HT1080 (cell line): ENCODE measurements at places on chromosomes 16 and 17. TPM values are rescaled to one million over a fixed set of nuclear protein-coding genes. Genes with fewer than 3 reads are reported as not detected.

RNF166 gene
- 31.9 and 38.1 TPM in 2 replicates for total RNA-seq

KRT36 gene
- total RNA-seq = not detected in 2 replicates

GRCh38 chr17:79715943-79716797, 14.6 kb upstream of the ENPP7 start:
- no peak for DNase-seq

DNA sequence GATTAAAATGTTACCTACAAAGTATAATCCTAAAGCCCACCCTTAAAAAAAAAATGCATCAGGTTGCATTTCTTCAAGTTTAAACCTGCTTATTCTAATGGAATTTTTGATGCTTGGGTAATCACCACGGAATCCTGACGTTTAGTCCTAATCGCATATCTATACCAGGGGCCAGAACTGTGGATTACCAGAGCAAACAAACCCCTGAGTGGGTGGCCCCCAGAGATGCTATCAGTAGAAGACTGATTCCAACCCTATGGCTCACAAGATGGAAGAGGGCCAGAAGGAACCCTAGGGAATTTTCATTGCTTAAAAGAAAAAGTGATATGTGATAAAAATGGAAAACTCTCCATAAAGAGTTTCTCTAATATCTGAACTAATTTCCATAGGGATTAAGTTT, 152.2 kb upstream of the NOG start:
- no peak for DNase-seq

GRCh38 chr17:60138769-60139437, 10.9 kb upstream of the CA4 start:
- no peak for DNase-seq

DNA sequence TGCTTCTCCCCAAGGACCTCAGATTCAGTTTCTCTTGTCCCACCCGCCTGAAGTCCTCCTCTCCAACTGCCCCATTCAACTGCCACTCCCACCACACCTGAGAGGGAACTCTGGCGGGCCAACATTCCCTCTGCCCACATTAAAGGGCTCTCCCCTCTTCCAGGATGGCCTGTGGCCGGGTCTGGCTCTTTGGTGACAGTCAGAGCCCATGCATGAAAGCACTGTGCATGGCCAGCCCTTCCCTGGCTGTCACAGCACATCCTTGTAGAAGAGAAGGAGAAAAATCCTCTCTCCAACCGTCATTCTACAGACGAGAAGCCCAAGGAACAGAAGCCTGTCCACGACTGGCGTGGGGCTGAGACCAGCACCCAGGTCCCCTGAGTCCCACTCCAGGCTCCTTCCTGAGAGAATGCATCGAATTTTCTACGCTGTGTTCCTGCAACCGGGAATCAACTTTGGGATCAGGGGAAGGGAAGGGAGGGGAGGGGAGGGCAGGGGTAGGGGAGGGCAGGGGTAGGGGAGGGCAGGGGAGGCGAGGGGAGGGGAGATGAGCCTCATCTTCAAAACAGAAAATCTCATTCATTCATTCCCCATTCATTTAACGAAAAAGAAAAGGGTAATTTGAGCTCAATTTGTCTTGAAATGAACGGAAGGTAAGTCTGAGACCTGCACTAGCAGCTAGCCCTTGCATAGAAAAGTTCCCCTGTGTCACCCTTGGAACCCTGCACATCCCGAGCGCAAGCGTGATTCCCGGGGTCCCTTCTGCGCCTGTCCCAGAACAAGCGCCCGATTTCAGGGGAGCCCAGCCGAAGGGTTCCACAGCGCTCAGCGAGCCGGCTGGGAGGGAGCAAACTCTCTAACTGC, at the start of gene ABCC12:
Gene ABCC12, minus strand, starts transcription at position 68 of the 864 bp plus-strand sequence. CDS start 9,569 bp downstream, outside the sequence.
- DNase-seq = no peak

DNA sequence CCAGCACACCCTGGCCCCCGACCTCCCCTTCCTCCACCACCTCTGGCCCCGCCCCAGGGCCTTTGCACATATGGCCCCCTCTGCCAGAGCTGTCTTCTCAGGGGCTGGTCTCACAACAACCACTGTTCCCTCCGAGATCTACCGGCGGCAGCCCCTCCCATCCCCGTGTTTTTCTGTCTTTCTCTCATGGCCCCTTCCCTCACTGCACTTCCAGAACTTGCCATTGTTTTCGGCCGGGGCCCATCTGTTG, 30.2 kb downstream of the ZFPM1 start:
- DNase-seq = no peak

GRCh38 chr17:63631626-63632025, 9.4 kb downstream of the MAP3K3 start:
- DNase-seq = no peak

DNA sequence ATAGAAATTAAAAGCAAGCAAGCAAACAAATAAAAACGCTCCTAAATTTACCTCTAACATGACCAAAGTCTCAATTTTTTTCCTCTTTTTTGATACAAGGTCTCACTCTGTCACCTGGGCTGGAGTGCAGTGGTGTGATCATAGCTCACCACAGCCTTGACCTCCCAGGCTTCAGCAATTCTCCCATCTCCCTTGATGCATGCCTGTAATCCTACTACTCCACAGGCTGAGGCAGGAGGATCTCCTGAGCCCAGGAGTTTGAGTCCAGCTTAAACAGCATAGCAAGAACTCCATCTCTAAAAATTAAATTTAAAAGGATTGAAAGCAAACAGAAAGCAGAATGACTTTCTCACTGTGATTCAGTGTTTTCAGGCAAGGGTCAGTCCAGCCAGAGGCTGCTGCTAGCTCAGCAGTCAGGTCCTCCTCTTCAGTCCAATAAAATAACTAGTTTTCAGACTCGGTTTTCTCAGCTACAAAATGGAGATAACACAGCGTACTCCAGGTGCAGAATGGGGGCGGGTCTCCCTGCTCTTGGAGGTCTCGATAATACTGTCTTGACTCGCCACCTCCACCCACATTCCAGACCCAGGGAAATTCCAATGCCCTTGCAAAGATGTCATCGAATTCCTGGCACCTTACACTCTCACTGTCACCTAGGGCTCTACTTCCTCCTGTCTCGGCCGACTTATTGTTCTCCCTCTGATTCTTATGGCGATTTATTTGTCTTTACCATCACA, 20.7 kb upstream of the MRTFB start:
- peak; percentile 18 for DNase-seq

DNA sequence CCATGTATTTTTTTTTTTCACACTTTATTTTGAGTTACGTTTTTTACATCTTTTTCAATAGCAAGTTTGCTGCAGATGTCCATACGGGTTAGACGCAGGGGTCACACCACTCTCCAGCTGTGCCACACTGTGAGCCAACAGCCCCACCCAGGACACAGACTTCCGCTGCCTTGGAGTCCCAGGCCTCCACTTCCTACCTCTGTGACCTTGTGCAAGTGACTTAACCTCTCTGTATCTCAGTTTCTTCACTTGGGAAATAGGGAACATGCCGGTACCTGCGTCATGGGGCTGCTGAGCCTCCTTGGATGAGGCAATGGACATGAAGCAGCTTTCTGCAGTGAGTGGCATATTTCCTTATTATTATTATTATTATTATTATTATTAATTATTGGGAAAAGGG, 3.3 kb upstream of the PITPNA start:
- DNase-seq = no peak

GRCh38 chr17:3962965-3963236, 1.3 kb downstream of the ATP2A3 start:
- DNase-seq = no peak

- DNase-seq = no peak
Observed at GRCh38 chr17:76240461-76241203, at the start of gene RNF157. TSS of gene RNF157 (minus strand) at chr17:76240493. CDS start at chr17:76240240, 253 bp downstream.
